ENCODE measurements at places on chromosomes 5 and 9.

DNA sequence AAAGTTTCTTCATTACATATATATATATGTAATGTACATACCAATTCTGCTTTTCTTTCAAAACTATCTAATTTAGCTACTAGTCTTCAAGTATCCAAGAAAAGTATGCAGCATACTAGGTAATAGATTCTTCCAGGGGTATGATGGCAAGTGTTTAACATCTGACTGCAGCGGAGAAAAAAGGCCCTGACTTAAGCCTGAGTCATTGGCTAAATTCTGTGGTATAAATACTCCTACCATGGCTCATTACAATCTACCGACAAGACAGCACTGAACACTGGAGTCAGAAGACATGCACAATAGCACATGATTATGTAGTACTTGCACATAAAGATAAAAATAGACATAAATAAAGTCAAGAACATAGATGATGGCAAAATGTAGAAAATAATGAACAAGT, 439.9 kb downstream of the BRINP1 start:
- no peak for DNase-seq

DNA sequence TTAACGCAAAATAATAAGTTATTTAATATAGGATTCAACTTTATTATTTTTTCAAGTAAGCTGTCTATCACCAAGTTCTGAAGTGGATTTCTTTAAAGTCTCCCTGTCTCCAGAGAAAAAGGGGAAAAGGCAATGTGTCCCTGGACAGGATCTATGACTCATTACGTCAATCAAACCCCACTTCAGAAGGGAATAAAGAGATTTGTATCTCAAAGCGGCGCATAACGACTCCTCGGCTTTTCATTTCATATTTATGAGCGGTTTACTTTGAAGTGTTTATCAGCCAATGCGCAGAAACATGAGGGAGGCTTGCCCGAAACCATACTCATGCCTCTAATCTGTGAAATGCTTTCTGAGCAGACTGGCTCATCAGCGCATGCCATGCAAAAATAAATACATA, 938.6 kb upstream of the WWC1 start:
- DNase-seq = no peak

GRCh38 chr9:8074713-8075286, 275.2 kb upstream of the DMAC1 start:
- DNase-seq = no peak

- DNase-seq = peak; percentile 62
Measured at GRCh38 chr9:78035383-78035993, 3.9 kb upstream of the GNAQ start.

DNA sequence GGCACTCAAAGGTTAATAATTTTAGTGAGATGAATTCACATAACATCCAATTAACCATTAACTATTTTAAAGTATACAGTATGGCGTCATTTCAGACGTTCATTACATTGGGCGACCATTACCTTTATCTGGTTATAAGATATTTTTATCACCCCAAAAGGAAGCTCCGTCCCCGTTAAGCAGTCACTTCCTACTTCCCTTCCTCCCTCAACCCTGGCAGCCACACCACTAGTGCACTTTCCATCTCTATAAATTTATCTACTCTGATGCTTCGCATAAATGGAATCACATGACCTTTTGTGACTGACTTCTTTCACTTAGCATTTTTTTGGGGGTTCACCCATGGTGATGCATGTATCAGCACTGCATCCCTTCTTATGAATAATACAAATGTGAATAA, 168.3 kb upstream of the PUM3 start:
- no peak for DNase-seq

- DNase-seq = no peak
Measured at GRCh38 chr9:8724284-8725018, 924.9 kb upstream of the DMAC1 start.

- DNase-seq = no peak
Measured at GRCh38 chr9:110451726-110452125, 114.1 kb upstream of the TXNDC8 start.

GRCh38 chr5:149488645-149489306, 62.5 kb downstream of the CSNK1A1 start:
- DNase-seq = no peak

GRCh38 chr5:181088289-181088688, 42.7 kb downstream of the OR2V1 start:
- DNase-seq = no peak

DNA sequence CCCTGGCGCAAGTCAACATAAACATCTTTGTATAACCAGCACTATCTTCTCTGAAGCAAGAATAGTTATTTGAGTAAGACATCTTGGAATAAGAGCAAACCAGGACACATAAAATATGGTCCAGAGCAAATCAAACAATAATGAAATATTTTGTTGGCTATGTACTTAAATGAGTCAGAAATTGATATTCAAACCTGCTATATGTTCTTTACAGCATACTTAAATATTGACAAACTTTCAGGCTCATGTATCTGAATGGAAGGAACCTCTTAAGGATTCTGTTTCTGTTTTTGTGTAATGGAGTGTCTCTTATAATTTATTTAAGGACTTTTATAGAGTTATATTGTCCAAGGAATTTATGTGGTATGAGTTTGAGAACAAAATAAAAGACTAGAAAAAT, 747.3 kb downstream of the EFNA5 start:
- DNase-seq = no peak

GRCh38 chr9:16026886-16027285, 474.0 kb downstream of the CCDC171 start:
- no peak for DNase-seq

DNA sequence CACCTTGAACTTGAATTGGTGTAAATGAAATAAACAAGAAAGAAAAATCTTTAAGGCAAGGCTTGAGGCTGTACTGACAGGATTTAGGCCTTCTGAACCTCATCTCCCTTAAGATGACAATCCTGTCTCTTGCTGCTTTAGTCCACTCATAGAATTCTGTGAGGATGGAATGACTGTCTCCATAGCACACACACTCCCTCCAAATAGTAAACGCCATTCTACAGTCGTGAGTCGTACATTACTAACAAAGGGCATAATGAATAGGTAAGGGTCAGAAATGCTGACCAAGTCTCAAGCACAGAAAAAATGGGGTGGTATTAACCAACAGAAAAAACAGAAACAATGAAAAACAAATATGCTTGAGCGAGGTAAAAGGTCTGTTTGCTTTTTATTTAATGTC, 71.8 kb upstream of the SIMC1 start:
- no peak for DNase-seq

DNA sequence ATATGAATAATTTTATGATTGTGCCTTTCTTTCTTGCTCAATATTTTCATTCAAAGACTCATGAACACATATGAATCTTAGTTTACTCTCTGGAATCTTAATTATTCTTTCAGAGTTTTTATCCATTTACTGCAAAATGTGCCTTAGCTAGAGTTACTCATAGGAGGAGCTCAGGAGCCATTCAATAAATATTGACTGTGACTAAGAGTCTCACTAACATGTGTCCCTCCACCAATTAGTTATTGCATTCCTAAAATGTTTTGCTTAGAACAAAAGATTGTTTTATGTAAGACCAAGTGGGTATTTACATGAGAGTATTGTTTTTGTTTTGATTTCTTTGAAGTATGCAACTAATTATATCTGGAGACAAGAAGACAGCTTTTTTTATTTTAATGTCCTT, 218.4 kb upstream of the MAST4 start:
- no peak for DNase-seq

DNA sequence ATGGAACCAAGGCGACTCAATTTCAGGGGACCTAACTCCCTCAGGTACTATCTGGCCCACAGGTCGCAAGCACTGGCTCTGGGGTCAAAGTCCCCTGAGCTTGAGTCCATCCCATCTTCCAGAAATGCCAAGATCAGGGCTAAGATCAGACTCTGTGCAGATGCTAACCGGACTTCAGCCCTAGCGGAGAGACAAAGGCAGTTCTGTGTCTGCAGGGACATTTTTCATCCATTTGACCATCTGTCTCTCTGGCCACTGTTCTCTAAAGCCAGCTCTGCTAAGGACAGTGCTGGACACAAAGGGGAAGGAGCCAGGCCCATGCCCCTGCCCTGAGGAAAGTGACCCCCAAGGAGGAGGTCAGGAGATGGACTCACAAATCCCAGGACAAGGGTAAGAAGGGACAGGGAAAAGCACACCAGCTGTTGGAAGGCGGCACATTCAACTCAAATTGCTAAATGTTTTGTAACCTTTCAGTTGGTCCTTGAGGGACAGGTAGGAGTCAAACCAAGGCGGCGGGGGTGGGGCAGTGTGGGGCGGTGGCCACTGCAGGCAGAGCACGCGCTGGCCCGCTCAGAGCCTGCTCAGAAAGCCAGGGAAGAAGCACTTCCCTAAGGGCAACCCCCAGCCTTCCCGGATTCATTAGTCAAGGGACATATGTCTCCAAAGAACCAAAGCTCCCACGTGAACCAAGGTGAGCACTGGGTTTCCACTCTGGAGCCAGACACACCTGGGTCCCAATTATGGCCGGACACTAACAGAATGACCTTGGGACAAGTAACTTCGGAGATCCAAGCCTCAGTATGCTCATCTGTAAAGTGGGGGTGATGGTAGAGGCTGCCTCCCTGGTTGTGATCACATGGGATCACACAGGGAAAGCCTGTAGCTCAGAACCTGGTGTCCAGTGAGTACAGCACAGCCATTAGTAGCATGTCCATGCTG, 42.8 kb downstream of the STK10 start:
- DNase-seq = peak; percentile 22

DNA sequence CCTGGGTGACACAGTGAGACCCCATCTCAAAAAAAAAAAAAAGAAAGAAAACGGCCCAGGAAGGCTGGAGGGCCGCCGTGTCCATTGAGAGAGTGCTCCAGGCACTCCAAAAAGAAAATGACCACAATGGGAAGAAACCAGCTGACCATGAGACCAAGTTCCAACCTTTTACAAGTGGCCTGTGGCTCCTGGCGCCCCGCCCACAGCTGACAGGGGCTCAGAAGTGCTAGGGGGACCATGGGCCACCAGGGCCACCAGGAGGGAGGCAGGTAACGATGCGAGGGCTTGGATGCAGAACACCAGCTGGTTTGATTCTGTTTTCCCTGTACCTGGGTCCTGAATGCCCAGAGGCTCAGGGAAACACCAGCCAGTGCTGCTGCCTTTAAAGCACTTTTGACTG, 34.6 kb downstream of the FXN start:
- DNase-seq = no peak

Data from cerebellar nuclear complex (tissue), 1 donor.